ENCODE measurements at places on chromosomes 6 and 20.

DNA sequence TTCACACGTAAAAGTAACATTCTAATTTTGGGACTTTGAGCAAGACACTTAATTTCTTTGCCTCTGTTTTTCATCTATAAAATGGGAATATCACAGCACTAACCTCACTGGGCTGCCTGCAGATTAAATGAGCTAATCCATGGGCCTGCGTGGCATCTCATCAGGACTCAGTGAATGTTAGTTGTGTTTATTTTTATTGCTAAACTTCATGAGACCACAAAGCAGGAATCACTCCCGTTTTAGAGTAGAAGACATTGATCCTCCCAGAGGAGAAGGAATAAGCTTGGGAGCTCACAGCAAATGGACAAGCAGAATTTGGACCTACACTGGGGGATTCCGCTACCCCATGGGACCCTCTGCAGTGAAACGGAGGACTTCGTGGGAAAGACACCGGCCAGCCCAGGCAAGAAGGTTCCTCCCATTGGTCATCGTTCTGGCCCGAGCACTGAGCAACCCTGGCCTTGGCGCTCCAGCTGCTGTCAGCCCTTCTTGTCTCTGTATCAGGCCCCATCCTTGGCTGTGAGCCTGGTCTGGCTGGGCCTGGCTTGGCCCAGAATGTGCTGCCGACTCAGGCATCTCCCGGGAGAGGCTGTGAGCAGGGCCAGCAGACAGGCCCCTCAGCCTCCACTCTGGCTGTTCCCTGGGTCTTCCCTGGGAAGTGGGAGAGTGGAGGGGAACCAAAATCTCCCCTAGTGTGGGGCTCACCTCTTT is 79.8 kb downstream of the NFATC2 start:
- DNase-seq = no peak

- DNase-seq = no peak
Measured at GRCh38 chr6:135280375-135281136, 99.4 kb downstream of the MYB start.

GRCh38 chr6:41413250-41413649 is 77.8 kb downstream of the NCR2 start:
- no peak for DNase-seq

- no peak for DNase-seq
Measured at GRCh38 chr20:44199877-44200276, 10.7 kb downstream of the OSER1 start.

DNA sequence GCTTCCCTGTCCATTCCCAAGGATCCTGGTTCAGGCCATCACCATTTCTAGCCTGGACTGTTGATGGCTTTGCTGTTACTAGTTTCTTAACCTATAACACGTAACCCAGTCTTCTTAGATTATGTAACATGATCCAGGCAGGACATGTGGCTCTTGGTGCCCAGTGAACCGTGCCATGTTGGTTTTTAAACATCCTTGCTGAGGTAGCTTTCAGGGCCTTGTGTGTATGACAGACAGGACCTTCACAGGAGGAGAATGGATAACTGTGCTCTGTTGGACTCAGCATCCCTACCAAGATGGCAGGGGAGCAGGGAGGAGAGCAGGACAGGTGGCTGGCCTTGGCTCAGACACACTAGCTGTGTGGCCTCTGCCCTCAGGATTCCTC is 46.8 kb downstream of the PANK2 start:
- no peak for DNase-seq

DNA sequence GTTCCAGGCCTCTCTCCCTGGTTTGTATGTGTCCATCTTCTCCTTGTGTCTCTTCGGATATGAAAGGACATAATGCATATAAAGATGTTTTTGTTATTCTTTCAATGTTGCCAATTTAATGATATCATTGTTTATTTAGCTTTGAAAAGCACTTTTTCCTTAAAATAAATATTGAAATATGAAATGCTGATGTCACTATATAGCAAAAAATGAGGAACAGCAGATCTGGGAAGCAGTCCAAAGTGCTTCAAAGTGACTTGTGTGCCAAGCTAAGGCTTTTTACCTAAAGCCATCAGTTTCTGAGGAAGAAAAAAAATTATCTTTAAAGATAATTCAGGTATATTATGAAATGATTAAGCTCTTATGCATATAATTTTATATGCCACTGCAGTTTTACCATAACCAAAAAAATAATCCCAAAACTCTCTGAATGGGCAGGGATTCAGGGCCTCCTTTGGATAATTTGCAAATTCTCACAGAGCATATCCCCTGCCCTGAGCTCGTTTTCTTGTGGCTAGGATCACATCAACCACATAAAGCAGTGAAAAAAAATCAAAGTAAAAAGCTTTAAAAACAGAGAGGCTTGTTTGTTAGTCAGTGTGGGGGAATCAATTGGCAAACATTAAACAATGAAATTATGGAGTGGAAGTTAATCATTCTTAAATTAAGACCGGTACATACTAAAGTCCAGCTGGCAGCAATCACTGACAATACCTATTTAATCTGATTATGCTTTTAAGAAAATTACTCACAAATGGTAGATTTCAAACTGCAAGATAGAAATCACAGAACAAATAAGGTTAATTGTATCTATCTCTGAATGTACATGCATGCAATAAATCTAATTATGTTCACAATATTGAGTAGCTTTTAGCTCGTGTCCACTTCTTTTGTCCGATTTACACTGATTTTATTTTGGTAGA is 1027.9 kb upstream of the ADGRB3 start:
- no peak for DNase-seq

- DNase-seq = no peak
Measured at GRCh38 chr6:73108949-73109348, 116.3 kb downstream of the KHDC1L start.

DNA sequence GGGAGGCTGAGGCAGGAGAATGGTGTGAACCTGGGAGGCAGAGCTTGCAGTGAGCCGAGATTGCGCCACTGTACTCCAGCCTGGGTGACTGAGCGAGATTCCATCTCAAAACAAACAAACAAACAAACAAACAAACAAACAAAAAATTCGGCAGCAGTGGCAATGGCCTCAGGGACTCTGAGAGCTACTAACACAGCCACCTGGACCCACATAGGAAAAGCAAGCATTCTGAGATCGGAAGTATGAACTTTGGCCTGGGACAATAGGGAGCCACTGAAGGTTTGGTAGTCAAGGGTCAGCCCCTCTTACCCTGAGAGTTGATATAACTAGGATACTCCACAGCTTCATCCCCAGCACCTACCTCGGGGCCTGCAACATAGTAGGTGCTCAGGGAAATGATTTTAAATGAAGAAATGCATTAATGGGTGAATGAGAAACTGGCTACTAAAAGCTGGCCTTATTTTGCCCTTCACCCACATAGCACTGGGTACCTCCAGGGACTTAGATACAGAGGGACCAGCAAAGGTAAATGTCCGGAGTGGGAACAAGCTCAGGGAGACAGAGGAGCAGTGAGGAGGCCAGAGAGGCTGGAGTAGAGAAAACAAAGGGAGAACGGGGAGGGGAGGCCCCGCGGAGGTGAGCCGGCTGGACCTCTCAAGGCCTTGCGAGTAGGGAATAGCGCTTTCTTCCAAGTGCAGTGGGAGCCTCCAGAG is 46.6 kb upstream of the PTGIS start:
- DNase-seq = no peak

GRCh38 chr20:6707321-6707831 is 60.1 kb upstream of the BMP2 start:
- no peak for DNase-seq

- DNase-seq = no peak
Measured at GRCh38 chr6:53854843-53855567, 60.2 kb downstream of the LRRC1 start.

DNA sequence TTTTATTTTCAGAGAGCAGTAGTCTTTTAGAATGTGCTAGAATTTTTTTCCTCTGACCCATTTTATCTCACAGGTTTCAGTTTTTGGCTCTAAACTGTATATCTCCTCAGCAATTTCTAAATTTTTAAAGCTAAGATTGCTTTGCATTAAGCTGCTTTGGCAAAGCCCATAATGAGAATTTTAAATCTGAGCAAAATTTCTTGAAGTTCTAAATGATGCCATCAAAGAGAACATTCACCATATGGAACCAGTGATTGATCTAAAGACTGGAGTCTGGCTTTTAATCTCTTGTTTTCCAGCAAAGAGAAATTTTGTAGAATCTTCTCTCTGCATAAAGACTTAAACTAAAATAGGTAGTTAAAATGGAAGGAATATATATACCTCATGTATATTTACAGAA is 313.6 kb downstream of the TBC1D32 start:
- no peak for DNase-seq

DNA sequence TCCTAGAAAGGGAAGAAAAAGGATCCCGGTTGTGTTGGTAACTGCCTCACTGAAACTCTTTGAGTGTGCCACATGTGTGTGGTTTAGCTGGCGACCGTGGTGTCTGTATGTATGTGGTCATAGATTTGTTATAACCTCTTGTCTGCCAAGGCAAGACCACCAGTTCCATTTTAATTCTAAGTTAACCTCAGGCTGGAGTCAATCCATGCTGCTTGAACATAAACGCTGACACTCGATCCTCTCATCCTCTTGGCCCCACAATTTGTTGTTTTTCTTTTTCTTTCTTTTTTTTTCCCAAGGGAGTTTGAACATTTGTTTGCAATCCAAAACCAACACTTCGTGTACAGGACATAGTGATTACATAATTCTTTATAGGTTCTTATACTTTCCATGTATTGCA is 318.9 kb upstream of the JAG1 start:
- DNase-seq = no peak

DNA sequence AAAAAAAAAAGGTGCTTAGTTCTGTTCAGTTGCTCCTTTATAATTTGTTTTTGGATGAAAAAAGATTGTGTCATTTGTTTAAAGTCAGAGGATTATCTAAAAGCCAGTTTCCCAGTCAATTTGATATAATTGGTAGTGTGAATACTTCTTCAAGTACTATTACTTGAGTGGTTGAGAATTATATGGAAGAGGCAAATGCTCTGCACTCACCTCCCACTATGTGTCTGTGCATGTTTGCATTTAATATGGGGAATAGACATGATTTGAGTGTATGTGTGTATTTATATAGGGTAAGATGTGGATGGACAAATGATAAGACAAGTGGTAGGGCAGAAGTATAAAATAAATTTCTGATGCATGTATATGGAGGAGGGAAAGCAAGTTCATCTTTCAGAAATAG is 15.8 kb downstream of the GJA1 start:
- no peak for DNase-seq

DNA sequence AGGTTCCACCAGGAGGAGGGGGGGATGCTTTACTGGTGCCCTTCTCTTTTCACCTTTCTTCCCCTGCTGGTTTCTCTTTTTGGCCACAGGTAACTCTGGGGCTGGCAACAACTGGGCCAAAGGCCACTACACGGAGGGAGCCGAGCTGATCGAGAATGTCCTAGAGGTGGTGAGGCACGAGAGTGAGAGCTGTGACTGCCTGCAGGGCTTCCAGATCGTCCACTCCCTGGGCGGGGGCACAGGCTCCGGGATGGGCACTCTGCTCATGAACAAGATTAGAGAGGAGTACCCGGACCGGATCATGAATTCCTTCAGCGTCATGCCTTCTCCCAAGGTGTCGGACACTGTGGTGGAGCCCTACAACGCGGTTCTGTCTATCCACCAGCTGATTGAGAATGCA is 4.4 kb downstream of the TUBB1 start:
- no peak for DNase-seq

DNA sequence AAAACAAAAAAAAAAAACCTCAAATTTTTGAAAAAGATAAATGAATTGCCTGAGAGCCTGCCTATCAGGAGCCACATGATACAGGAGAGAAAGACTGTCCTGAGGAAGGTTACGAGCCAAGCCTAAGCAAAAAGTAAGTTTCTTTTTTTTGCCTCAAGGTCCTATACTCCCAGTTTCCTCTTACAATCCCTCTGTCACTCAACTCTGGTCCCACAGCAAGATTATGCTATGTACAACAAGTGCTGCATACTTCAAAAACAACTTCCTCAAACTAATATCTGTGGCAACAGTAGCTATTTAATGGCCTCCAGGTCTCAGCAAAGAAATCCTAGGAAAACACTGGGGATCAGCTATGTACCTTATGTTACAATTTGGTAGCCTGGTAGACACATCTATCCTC is 46.8 kb downstream of the PLN start:
- DNase-seq = no peak

- no peak for DNase-seq
Measured at GRCh38 chr6:153103319-153103655, 27.8 kb downstream of the RGS17 start.

DNA sequence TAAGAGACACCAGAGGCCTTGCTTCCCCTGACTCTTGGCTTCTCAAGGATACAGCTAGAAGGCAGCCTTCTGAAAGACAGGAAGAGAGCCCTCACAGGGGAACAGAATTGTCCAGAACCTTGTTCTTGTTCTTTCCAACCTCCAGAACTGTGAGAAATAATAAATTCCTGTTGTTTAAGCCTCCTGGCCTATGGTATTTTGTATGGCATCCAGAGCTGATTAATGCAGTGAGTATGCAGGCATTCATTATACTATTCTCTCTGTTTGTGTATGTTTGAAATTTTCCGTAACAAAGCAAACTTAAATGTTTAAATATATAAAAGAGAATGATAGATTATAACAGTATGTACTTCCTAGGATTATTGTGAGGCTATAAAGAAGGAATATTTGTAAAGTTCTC is 903.4 kb upstream of the FLRT3 start:
- no peak for DNase-seq

DNA sequence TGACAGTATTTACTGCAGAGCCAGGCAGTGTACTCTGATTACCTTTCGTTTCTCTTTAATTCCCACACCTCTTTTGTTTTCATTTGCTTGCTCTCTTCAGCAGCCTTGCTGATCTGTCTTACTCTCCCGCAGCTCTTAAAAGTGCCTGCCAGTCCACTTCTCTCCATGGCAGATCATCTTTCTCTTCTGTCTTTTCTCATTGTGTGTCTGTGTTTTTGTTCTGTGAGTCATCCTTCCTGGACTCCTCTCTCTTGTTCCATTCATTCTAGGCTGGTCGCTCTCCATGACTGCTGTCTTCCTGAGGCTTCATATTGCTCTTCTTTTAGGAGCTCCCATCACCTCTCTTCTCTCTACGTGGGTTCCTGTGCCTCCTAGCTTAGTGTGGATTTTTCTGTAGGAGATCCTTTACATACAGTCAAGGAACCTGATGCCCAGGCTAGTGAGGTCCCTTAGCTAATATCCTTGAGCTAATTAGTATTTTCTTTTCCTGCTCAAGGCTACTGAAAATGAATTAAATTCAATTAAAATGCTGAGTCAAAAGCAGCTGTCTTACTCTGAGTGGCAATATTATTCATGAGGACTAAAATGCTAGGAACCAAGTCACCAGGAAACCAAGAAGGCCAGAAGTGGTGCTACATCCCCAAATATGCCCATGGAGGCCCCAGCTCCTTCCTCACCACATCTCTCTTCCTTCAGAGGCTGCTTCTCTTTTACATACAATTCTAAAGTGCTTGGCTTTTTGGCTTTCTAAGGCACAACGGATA is 86.1 kb downstream of the SLX4IP start:
- DNase-seq = no peak

All from AG09309 (cell line).